ENCODE measurements at places on chromosomes 11 and 22.

DNA sequence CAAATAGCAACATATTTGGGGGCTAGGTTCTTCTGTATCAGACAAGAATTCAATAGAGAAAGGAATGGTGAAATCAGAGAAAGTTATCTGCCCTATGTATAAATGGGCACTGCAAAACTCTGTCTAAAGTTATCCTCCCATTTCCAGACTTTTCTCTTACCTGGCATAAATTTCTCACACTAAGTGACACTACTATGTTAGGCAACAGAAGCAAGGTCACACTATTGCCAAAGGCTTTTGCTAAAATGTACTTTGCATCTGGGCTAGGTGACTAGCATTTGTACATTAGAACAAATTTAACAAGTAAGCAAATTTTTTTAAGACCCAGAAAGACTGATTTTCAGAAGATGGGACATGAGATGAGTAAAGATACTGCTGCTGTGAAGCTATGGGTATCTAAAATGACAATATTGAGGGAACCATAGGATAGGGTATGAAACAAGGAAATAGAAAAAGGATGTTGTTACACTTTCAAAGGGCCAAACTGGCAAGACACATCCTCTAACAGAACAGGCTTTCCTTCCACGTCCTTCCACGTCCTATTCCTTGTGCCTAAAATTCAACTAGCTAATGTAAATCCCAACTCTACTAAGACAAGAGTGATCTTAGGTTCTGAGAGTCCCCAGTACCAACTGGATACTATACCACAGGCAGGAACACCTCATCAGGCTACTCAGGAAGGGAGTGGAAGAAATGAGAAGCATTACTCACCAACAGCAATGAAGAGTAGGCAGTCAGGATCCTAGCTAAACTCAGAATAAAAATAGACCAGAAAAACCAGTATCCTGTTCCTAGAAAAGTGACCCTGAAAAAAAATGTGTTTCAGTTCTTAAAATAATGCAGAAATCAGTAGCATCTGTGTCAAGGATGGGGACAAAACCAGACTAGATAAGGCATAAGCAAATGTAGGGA, 22.6 kb downstream of the GDPD4 start:
- DNase-seq = no peak

DNA sequence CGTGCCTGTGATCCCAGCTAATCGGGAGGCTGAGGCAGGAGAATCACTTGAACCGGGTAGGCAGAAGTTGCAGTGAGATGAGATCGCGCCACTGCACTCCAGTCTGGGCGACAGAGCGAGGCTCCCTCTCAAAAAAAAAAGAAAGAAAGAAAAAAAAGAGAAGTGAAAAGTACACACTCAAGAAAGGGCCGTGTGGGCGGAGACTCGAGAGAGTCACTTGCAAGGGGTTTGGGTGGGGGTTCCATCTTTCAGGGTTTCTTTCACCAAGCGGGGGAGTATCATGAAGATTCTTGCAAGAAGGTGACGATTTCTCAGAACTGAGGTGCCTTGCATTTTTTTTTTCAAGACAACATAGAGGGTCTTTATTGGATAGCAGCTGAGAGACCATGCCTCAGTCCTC, 4.0 kb upstream of the IFITM5 start:
- DNase-seq = no peak

DNA sequence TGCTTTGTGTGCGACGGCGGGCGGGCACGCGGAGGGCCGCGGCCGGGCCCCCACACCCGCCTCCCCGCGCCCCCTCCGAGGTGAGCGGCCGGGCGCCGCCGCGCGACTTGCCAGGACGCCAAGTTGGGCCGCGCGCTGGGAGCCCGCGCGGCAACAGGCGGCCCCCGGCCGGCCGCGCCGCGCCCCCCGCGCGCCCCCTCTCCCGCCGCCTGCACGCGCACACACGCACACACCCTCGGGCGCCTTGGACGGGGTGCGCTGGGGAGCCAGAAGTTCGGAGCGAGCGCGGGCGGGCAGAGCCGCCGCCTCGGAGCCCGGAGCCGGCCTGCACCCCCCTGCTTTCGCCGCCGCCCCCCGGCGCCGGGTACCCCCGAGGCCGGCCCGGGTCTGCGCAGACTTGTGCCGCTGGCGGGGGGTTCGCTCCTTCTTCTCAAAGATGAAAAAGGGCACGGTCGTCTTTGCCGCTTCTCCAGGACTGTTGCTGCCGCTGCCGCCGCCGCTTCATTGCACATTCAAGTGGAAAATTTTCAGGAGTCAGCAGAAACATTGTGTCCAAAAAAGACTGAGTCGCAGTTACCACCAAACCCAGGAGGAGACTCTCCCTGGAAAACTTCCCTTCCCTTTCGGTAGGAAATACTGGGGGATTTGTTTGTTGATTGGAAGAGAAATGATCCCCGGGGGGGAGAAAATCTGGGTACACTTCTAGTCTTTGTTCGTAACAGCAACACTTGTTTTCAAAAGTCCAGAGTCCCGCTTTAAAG, 895 bp downstream of the TEAD1 start:
- no peak for DNase-seq

DNA sequence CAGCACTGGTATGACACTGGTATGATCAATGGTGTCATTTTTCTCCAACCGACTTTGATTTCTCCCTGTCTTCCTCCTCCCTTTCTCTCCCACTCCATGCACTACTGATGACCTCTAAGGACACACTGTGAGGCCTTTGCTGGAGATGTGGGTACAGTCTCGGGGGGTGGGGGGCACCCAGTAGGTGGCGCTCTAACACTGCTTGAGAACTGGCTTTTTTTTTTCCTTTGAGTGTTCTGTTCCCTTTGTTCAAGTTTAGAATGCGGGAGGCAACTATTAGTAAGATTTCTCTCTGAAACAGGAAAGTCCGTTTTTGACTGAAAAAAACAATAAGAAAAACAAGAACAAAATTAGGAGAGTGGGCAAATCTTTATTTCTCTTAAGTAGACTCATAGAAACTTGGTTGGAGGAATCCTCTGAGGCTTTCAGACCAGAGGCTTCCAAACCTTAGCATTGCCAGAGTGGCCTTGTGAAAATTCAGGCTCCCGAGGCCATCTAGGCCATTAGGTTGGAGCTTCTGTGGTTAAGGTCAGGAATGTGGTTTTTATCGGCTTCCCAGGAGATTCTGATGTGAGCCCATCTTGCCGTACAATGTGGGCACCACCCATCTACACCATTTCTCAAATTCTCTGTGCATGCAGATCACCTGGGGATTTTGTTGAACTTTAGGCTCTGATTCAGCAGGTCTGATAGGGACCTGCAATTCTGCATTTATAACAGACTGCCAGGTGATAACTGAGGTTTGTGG, 43.2 kb downstream of the PANX1 start:
- no peak for DNase-seq

GRCh38 chr22:41531715-41532477, 12.4 kb downstream of the POLR3H start:
- no peak for DNase-seq

DNA sequence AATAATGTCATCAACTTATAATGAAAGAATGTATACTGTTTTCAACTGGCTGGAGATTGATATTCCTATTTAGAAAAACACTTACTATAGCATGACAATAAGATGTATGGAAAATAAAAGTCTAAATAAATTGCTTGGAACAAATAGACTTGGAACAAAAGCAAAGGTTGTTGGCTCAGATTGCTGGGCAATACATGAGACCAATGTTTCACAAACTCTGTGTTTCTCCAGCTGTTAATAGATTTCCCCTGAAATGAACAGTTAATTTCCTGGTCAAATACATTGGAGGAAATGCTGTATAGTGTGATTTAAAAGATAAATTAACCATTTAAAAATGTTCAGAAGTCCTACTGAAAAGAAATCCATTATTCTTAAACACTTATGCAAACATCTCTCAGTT, 40.1 kb upstream of the CTSC start:
- DNase-seq = no peak

DNA sequence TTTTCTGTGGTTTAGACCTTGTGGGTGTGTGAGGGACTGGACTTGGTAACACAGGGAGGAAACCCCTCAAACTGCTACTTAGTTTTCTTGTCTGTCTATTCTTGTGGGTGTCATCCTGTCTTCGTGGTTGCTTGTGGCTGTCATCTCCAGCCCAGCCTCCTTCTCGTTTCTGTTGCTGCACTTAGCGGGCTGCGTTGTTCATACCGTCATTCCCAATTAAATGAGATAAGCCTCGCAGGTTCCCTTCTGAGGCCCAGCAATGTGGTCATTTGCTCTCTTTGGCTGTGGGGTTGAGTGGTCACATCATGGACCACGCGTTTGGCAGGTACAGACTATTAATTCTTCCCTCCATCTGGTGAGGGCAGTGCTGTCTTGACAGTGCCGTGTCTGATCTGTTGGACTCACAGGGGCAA, 18.8 kb downstream of the PANX1 start:
- no peak for DNase-seq

- no peak for DNase-seq
These were observed 586.5 kb upstream of the CNTN5 start for GRCh38 chr11:98434296-98434695.

DNA sequence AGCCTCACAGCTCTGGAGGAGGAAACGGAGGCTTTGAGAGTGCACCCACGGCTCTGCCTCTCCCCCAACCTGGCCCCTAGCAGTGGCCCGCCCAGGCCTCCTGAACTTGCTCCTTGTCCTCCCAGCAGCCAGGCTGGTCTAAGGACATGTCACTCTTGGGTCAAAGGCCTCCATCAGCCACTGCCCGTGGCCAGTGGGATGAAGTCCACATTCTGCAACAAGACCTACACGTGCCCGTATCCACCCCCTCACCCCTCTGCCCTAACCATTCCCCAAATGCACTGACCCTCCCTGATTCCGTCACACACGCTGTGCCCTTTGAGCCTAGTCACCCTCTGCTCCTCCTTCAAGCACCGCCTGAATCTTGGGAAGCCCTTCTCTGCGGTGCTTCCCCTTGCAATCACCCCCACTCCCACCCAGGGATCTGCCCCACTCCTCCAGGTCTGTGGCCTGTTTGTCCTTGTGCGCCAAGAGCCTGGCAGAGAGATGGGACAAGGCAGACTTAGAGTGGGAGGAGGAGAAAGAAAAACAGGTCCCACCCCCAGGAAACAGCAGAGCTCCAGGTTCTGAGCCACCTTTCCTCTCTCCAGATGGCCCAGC, 37.5 kb upstream of the TEF start:
- no peak for DNase-seq

DNA sequence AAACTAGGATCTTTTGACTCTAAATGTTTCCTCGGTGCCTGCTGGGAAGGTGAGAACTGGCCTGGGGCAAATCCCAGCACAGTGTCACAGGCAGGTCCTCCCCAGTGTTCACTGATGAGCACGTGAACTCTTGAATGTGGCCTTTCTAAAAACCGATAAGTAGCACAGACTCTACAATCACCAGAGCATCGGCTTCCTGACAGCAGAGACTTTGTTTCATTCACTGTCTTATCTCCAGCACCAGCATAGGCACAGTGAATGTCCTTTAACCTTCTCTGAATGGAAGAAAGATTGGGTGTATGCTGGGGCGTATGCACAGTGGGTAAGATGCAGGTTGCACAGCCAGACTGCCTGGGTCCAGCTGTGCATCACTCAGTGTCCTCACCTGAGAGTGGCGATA, 59.3 kb upstream of the EIF3D start:
- DNase-seq = no peak

DNA sequence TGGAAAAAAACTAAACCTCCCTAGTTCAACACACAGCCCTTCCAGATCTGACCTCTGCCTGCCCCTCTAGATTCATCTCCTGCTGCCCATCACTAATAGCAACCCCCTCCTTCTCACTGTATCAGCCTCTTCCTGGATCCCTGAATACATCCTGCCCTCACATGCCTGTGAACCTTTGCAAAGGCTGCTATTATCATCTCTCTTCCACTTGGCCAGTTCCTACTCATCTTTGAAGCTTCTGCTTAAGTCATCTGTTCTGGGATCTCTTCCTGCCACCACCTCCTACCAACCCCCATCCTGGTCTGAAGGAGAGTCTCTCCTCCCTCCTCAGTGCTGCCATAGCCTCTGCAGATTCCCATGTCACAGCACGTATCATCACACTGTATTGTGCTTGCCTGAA, 38.0 kb upstream of the AMOTL1 start:
- DNase-seq = no peak

GRCh38 chr22:29727131-29727523, 7.3 kb downstream of the CABP7 start:
- DNase-seq = no peak

DNA sequence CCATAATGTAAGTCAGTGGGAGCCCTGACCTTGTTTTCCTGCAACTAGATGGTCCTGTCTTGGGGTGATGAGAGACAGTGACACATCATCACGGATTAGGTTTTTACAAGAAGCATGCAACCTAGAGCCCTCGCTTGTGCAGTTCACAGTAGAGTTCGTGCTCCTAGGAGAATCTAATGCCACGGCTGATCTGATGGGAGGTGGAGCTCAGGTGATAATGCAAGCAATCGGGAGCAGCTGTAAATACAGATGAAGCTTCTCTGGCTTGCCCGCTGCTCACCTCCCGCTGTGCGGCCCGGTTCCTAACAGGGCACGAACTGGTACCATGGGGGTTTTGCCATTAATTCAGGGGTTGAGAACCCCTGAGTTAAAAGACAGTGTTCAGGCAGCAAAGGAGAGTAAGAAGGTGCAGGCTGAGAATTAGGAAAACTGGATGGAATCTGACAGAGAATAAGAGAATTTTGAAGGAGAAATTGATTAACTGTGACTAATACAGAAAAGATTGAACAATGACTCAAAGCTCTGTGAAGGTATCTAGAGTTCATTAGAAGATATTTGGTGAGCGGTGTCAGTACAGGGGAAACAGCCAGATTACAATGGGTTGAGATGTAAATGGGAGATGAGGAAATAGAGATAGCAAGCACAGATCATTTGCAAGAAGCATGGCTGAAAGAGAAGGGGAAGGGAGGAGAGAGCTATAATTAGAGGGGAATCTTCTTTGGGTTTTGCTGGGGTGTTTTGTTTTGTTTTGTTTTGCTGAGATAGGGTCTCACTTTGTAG, 21.0 kb downstream of the WEE1 start:
- DNase-seq = no peak

GRCh38 chr11:67410984-67411784, 4.3 kb upstream of the CARNS1 start:
- DNase-seq = no peak

- no peak for DNase-seq
These were observed 137.5 kb downstream of the CHST1 start for GRCh38 chr11:45527898-45528297.

GRCh38 chr11:106879832-106880546, 138.3 kb downstream of the GUCY1A2 start:
- DNase-seq = no peak

- no peak for DNase-seq
These were observed 18.2 kb downstream of the C11orf91 start for GRCh38 chr11:33682446-33682845.

DNA sequence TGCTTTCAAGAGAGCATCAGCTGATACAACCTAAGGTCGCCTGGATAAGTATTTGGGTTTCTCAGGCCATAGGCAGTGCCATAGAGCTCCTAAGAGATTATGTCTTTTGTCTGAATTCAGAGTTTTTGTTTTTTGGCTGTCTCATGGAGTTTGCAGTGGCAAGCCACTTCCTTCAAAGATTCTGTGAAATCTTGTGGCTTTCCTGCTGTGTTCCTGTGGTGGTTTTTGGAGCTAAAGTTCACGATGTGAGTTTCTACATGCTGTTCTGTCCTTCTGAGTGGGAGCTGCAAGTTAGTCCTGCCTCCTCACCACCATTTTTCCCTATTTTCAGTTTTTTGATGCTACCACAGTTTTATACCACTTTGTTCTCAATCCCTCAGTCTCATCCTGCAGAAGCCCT, 111.4 kb downstream of the COMMD9 start:
- no peak for DNase-seq

- no peak for DNase-seq
These were observed 2.7 kb downstream of the MUC5B start for GRCh38 chr11:1225386-1226225.

- DNase-seq = no peak
These were observed 71.8 kb downstream of the GGTLC2 start for GRCh38 chr22:22716136-22716665.

All from GOT3 (cell line).